ENCODE measurements at places on chromosomes 3 and 15.

GRCh38 chr15:29708519-29708918 is 113.7 kb downstream of the TJP1 start:
- no peak for DNase-seq

DNA sequence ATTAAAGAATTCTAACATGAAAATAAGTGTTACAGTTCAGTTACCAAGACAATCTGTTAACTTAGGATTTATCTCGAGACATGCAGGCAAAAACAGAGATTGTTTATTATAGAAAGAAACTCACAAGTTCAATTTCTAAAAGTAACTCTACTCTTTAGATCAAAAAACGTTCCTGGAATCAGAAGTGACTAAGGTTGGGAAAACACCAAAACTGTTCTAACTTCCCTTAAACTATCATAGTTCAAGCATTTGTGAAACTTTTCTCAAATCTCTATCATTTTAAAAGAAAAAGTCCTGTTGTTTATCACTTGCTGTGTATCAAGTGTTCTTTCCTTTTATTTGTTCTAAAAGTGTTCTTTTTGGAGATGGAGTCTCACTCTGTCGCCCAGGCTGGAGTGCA is 8.7 kb downstream of the WDR82 start:
- DNase-seq, result no peak

DNA sequence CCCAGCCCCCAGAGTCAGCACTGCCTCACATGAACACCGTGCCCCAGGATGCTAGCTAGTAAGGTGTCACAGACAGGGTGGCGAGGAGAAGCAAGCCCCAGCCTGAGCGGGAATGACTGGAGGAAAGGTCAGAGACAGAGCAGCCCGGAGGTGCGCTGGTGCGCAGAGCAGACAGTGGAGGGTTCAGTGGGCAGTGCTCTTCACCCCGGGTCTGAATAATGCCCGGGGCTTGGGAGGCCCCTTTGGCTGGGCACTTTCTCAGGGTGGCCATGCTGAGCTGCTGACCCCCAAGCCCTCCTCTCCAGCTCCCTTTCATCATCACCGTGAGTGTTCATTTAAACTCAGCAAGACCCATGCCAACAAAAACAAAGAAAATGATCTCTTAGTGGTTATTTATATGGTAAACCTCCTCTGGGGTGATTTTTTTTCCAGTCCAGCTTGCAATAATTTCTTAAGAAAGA is 110.8 kb downstream of the VGLL4 start:
- DNase-seq, result no peak

GRCh38 chr3:124985349-124985748 is 50.8 kb upstream of the MUC13 start:
- no peak for DNase-seq

GRCh38 chr15:61819386-61819785 is 240.9 kb downstream of the VPS13C start:
- no peak for DNase-seq

- DNase-seq, result no peak
Measured at GRCh38 chr3:127182848-127183714, 9.8 kb upstream of the PRR23E start.
